Sciatic nerve (tissue), 2 donors: ENCODE measurements at places on chromosomes 2 and 18. TPM values are rescaled to one million over a fixed set of nuclear protein-coding genes. Genes with fewer than 3 reads are reported as not detected.
A peak's percentile ranks its signal among the peaks of the same experiment; 100 is the strongest.

GRCh38 chr2:118856330-118856977 is 9.0 kb upstream of the EN1 start:
- no peak for DNase-seq

DNA sequence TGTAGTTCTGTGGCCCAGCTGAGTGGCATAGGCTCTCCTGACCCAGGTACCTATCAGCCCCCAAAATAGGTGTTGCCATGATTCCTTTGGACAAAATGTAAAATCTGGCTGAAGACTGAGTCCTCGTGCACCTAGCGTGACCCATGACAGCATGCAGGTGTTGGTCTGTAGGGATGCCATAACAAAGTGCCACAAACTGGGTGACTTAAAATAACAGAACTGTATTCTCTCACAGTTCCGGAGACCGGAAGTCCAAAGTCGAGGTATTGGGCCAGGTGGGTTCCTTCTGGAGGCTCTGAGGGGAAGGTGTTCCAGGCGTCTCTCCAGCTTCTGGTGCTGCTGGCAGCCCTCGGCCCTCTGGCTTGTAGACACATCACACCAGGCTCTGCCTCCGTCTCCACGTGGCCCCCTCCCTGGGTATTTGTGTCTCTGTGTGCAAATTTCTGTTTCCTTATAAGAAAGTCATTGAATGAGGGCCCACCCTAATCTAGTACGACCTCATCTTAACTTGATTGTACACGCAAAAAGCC is 34.5 kb downstream of the LRRFIP1 start:
- no peak for DNase-seq

DNA sequence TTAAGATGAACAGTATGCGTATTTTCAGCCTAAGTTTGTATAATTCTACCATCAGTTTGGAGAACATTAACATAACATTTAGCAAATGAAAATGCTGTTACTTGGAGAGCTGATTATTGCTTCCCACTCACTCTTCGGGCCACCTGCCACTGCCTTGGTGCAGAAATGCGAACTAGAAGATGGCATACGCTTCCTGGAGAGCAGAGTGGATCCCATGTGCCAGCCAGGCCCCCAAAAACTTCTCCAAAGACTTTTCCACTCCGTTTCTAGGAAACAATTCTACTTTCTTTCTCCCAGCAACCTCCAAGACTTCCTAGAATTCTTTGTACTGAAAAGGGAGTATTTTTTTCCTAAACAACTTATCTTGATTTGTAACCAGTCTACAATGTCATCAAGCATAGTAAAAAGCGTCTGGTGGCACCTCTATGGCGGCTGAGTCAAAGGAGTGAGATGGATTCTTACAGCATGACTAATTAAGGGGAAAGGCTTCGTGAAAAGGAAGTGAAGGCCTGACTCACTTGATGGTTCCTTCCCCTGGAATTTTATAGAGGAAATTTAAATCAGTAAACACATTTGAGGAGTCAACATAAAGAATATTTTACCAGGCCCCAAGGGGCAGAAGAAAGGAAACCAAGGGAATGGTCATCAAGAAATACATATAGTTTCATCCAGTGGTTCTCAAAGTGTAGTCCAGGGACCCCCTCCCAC is 36.6 kb downstream of the FEZ2 start:
- no peak for DNase-seq

DNA sequence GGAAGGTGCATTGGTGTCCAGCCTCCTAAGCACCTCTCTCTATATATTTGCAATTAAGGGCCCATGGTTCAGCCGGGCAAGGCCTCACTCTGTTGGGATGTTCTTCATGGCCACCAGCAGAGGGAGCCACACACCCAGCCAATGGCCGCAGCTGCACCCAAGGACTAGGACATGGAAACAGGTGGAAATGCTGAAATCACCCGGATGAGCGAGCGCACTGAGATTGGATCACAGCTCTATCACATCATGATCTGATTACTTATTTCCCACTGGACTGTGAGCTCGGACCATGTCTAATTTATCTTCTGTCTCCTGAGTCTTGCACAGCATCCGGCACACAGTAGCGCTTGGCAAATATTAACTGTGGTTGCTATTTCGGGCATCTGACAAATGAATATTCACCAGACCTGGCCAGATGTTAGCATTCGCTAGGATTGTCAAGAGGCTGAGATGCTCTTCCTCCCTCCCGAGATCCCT is 31.2 kb downstream of the KIF3C start:
- DNase-seq, result peak; percentile 88

DNA sequence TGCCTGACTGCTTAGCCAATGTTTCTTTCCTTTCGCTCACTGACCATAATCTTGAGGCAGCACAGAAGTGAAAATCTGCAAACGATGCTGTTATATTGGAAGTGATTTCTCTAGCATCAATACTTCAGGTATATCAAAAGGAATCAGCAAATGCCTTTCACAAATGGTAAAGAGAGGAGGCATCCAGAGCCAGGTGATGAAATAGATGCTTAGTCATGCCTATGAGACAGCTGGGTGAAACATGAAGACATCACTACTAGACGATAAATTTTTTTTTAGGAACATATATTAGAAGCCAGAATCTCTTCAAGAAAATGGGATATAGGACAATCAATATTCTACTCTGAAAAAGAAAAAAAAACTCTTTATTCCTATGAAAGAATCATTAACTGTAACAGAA is 249.2 kb upstream of the SLC39A10 start:
- DNase-seq, result no peak

- DNase-seq, result no peak
Observed at GRCh38 chr2:24351627-24351938, 8.8 kb downstream of the ITSN2 start.

GRCh38 chr2:109141727-109142283 is 12.8 kb downstream of the SH3RF3 start:
- DNase-seq, result no peak

GRCh38 chr18:47427072-47427471 is 175.6 kb upstream of the SKOR2 start:
- DNase-seq, result no peak

GRCh38 chr2:79782576-79783452 is 270.0 kb downstream of the CTNNA2 start:
- no peak for DNase-seq

DNA sequence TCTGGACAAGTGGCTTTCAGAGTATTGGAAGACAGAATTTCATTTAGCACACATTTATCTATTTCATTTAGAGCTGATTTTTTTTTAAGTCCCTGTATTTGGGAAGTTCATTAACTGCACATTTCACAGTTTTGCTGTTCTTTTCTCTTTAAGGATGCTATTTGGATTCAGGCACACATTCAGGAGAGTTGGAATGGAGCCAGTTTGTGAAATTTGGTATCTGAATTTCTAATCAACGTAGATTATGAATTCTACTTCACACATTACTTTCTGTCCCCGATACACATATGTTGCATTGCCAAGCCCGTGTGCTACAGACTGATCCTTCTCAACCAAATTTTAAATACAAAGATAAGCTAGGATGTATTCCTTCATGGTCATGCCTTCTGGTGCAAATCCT is 503.9 kb downstream of the IRS1 start:
- no peak for DNase-seq

GRCh38 chr18:61852496-61852895 is 40.3 kb downstream of the RNF152 start:
- DNase-seq, result no peak

DNA sequence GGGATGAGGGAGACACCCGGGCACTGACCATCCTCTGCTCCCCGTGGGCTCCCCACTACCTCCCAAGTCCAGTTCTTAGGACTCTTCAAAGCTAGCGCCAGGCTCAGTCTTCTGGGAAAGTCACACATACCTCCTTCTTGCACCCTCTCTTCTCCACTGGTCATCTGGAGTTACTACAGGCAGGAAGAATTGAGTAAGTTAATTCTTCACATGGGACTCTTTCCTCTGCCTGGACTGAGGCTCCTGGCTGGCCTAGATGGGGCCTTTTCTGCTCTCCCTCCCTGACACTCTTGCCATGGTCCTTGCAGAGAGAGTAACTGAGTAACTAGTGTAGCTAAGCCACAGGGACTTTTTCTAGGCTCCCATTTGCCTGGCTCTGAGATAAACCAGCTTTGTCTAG is 96.5 kb upstream of the CELF4 start:
- DNase-seq, result no peak

GRCh38 chr2:177284531-177284930 is 20.0 kb upstream of the NFE2L2 start:
- DNase-seq, result no peak

DNA sequence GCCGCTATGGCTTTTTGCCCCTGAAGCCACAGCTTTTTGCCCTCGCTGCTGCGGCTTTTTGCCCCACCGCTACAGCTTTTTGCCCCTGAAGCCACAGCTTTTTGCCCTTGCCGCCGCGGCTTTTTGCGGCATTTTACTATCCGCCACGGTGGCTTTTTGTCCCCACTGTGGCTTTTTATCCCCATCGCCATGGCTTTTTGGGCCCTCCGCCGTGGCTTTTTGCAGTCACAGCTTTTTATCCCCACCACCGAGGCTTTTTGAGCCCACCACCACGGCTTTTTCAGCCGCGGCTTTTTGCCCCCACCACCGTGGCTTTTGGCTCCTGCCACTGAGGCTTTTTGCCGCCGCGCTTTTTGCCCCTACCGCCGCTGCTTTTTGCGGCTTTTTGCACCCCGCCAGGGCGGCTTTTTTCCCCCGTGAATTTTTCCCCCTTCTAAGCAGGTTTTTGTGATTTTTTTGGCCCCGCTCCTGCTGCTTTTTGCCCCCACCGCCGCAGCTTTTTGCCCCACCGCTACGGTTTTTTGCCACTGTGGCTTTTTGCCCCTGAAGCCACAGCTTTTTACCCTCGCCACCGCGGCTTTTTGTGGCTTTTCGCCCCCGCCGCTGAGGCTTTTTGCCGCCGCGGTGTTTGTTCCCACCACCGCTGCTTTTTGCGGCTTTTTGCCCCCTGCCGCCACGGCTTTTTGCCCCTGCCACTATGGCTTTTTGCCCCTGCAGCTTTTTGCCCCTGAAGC is 2797.2 kb upstream of the TEKT4 start:
- DNase-seq, result peak; percentile 48

DNA sequence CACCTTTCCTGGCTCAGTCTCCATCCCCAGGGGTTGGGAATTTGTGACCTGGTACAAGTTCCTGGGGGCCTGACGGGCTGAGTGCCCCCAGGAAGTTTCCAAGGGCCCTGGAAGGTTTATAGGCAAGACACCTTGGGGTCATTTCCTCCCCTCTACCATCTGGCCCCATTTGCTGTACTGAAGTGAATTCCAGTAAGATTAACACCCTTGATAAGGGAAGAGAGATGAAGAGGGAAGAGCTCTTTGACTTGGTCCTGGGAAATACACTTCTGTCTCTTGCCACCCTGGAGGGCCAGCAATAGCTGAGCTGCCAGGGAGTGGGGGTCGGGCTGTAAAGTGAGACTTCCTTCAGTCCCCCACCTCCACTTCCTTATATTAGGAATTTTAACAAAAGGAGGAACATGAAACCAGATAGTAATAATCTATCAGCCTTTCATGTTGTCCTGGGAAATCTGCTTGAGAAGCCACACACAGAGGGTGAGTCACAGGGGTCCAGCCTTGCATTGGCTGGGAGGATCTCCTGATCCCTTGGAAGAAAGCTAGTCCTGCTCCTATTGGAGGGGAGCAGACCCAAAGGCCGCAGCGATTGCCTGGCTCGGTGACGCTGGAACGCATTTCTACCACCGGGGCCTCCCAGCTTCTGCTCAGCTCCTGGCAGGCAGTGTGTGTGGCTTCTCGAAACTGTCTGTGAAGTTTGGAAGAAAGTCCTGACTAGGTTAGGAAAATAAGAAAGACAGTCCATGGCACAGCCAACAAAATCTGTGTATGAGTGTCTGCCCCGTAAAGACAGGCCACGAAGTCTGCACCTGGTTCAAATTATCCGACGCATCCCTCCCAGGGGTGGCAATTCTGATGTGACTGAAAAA is 87.3 kb downstream of the ACAA2 start:
- peak; percentile 84 for DNase-seq

DNA sequence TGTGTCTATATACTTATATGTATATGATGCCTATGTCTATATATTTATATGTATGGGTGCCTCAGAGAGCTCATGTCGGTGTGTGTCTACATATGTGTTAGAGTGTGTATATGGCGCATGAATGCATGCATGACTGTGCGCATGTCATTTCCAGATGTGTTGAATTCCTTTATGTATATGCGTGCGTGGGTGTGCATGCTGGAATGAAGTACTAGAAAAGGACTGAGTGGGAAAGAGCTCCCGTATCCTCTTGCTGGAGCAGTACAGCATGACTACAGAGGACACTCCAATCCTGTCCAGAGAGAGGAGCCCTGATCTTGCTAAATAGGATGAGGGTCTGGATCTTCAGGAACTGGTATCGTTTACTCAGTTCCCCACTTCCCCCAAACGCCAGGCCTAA is 56.8 kb upstream of the LRPPRC start:
- no peak for DNase-seq

DNA sequence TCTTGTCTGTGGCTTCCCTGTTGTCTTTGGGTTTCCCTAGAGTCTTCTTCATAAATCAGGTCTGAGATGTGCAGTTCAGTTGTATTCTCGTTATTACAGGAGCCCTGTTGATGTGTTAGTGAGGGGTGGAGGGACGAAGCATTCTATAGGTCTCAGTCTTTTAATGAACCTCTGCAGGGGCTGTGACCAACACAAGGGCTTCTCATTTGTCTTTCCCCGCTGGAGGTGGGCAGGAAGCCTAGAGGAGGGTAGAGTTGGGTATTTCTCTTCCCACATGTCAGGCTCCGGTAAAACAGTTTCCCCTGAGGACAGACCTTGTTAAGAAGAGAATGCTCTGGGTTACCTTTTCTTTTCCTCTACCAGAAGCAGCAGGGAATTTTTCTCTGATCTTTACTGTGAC is 31.2 kb downstream of the PROC start:
- no peak for DNase-seq

- no peak for DNase-seq
Observed at GRCh38 chr2:170145191-170145590, 32.8 kb upstream of the MYO3B start.

- no peak for DNase-seq
Observed at GRCh38 chr2:200600549-200601225, 14.9 kb downstream of the AOX1 start.

GRCh38 chr2:98917031-98917471 is 19.0 kb downstream of the CRACDL start:
- peak; percentile 26 for DNase-seq

DNA sequence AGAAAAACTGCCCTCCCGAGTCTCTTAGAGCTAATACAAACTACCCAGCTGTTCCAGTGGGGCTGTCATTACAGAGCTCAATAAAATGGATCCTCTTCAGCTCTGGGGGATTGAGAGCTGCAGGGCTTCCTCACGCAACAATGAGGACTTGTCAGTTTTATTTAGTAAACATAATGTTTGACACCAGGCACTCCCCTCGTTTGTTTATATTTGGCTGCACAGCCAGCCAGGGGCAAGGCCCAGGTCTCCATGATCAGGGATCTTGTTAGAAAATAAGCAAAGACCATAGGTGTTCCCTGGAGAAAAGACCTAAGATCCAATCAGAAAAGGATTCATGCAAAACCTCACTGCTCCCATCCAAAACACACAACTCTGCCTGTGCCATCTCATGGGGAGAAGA is 158.2 kb downstream of the C1D start:
- DNase-seq, result no peak

GRCh38 chr2:234454433-234454832 is 42.4 kb downstream of the ARL4C start:
- DNase-seq, result no peak

The CYP26B1 gene
- total RNA-seq, result 12.7 TPM

The ZNF512 gene
- total RNA-seq, result 46.1 TPM

The FSHR gene
- total RNA-seq, result not detected

The PSMD1 gene
- total RNA-seq, result 73.6 TPM

The REG1B gene
- 2.3 TPM for total RNA-seq

The SCYGR6 gene
- not detected for total RNA-seq

The CHRNG gene
- total RNA-seq, result not detected

The VSNL1 gene
- total RNA-seq, result 0.67 TPM
